ENCODE measurements at places on chromosomes 5 and 9.

DNA sequence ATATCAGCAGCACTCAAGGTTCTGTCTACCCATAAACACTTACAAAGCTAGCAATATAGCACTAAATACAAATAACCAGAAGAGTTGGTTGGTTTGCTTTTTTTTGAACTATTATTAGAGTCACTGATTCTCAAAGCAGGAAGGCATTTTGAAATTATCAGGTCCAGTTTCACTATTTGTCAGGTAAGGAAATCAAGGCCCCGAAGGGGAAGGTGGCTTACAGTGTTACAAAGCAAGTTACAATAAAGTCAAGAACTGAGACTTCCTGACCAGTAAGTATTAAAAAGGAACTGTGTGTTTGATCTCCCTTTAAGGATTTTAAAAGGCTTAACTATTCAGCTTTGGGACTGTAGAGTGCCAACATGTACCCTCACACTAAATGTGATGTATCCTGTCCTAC is 10.8 kb downstream of the C5orf15 start:
- no peak for DNase-seq

- no peak for DNase-seq
Observed at GRCh38 chr9:123550797-123551196, 194.8 kb downstream of the CRB2 start.

GRCh38 chr5:179759581-179760551 is 27.2 kb downstream of the MAML1 start:
- no peak for DNase-seq

GRCh38 chr9:16899606-16900005 is 29.1 kb upstream of the BNC2 start:
- DNase-seq = no peak

GRCh38 chr5:173313351-173313801 is 14.8 kb downstream of the STC2 start:
- no peak for DNase-seq
